ENCODE measurements at places on chromosomes 5 and 9.

- DNase-seq: no peak
Measured at GRCh38 chr5:26430323-26430722, 608.1 kb downstream of the CDH9 start.

GRCh38 chr5:155587458-155587857, 573.9 kb downstream of the KIF4B start:
- DNase-seq: no peak

DNA sequence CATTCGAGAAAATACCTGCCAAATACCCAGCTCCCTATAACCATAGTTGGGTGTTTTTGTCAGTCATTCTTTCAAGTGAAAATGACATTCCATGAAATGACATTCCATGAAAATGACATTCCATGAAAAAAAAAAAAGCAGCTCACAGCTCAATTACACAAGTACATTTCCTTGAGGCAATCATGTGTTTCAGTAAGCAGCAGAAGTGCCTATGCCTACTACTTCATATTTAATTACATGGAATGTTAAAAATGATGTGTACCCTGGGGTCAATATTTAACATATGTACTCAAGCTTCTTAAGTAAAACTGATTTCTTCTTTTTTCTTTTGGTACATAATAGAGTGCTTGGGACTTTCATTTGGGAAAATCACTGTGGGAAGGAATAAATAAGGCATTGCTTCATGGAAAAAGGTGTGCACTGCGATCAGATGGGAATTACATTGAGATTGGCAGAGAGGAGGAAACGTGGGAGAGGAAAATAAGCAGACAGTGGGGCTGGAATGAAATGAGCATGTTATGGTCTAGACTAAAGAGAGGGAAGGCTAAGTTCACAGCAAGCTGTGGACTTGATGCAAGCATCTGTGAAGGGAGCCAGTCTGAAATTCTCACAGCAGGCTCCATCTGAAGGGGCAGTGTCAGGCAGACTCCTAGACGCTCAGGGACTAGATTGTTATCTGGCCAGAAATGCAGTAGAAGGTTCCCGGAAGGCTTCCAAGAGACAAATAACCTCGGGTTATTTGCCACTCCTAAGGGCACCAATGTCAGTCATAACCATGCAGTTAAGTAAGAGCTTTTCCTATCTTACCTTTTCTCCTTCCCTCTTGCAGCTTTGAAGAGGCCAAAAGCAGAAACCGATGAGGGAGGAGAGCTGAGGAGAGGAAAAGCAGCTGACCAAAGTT, 15.2 kb upstream of the SPATA9 start:
- DNase-seq: no peak

DNA sequence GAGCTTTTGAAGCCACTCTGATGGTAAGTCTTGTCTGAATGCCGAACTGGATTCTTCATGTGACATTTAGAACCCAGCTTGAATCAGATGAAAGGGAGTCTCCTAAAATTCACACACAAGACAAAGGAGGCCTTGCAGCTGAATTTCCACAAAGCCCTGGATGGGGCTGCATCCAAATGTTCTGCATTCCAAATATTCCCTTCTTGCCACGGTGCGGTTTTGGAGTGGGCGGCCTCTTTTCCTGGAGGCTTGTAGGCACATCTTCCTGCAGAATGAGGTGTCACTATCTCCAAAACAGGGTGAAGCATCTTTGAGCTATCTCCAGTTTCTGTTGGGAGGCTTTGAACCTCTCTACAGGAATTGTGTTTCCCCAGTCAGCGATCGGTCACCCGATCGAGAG, 342.7 kb downstream of the ARHGEF28 start:
- no peak for DNase-seq

- peak; percentile 71 for DNase-seq
Measured at GRCh38 chr9:99824378-99825171, 2.9 kb downstream of the NR4A3 start.

- no peak for DNase-seq
Measured at GRCh38 chr9:2493109-2493508, 128.5 kb upstream of the VLDLR start.

DNA sequence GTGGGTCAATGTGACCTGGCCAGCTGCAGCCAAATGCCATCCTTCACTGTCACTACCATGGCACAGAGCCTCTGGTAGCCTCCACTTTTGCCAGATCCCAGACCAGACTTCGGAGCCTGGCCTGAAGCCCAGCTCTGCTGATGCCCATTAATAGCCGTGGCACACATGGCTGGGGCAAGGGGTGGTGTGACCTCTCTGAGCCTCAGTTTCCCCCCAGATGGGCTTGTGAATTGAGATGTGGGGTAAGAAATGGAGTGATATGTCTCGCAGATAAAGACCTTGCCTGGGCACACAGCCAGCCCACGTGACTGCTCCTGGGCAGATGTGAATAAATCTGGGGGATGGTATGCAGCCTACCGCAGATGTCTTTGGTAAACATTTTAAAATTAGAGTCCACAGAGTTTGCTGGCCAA, 13.9 kb downstream of the SUSD3 start:
- no peak for DNase-seq

- DNase-seq: no peak
Measured at GRCh38 chr5:21121213-21121612, 1133.2 kb upstream of the CDH18 start.

- no peak for DNase-seq
Measured at GRCh38 chr5:154626876-154627557, 128.2 kb upstream of the LARP1 start.

DNA sequence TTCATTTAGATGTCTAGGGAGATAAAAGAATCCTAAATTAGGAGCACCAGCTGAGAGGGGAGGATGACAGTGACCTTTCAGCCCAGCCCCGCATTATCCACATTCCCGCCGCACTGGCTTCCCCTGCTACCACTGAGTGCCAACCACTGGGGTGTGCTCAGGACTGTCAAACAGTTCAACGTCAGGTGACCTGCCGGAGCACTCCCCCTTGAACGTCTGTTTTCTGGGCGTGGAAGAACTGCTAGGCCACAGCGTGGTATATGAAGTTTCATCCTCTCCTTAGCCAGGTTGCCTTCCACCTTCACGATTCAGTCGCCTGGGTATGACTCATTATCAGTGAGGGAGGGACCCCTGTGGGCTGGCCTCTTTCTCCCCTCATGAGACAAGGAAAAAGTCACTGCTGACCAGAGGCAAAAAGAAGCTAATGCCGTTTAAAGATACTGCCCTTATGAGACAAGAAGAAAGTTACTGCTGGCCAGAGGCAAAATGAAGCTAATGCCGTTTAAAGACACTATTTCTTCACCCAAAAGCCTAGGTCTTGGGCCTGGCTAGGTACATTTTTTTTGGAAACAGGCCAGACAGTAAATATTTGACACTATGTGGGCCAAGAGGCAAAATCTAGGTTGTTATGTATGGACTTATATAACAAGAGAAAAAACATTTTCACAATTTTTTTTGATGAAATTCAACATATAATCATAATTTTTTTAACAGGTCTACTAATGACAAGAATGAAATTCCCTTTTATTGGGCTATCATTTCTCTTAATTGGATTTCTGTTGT, 4.6 kb downstream of the NMRK1 start:
- peak; percentile 43 for DNase-seq
